Skin of body (tissue), 3 donors: ENCODE measurements at places on chromosomes 6 and 20. TPM values are rescaled to one million over a fixed set of nuclear protein-coding genes. Genes with fewer than 3 reads are reported as not detected.

The TULP1 gene
- 0.39 TPM for total RNA-seq

The REM1 gene
- total RNA-seq = 2.2 TPM

DNA sequence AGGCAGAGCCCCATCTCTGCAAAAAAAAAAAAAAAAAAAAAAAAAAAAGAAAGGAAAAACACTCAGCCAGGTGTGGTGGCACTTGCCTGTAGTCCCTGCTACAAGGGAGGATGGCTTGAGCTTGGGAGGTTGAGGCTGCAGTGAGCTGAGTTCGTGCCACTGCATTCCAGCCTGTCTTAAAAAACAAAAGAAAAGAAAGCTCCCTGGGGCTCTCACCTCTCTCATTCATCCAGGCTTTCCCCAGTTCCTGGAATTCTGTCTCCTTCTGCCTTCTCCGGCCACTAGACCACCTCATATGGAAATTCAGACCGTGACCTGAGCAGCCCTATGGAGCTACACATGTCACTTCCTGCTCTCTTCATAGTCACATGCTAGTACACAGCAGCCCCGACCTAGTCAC is 101.1 kb upstream of the TAB2 start:
- DNase-seq = no peak

DNA sequence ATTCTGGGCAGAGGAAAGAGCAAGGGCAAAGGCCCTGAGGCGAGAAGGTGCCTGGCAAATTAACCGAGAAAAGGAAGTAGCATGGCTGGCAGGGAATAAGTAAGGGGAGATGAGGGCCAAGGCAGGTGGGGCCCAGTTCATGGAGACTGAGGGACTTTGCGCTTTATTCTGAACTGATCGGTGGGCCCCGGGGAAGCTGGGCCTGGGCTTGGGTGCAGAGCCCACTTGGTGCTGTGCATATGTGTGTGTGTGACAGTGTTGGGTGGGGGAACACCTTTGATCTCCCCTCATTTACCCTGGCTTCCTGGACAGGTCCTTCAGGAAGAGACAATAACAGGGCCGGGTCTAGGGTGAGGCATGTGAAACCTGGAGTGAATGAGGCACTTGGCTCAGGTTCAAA is 2.9 kb upstream of the MDFI start:
- DNase-seq = no peak

GRCh38 chr6:170247178-170247701 is 43.6 kb downstream of the DLL1 start:
- no peak for DNase-seq

The PTPRT gene
- total RNA-seq = 4.0 TPM

The GJA10 gene
- not detected for total RNA-seq

GRCh38 chr6:53103993-53104675 is 38.9 kb downstream of the FBXO9 start:
- no peak for DNase-seq

DNA sequence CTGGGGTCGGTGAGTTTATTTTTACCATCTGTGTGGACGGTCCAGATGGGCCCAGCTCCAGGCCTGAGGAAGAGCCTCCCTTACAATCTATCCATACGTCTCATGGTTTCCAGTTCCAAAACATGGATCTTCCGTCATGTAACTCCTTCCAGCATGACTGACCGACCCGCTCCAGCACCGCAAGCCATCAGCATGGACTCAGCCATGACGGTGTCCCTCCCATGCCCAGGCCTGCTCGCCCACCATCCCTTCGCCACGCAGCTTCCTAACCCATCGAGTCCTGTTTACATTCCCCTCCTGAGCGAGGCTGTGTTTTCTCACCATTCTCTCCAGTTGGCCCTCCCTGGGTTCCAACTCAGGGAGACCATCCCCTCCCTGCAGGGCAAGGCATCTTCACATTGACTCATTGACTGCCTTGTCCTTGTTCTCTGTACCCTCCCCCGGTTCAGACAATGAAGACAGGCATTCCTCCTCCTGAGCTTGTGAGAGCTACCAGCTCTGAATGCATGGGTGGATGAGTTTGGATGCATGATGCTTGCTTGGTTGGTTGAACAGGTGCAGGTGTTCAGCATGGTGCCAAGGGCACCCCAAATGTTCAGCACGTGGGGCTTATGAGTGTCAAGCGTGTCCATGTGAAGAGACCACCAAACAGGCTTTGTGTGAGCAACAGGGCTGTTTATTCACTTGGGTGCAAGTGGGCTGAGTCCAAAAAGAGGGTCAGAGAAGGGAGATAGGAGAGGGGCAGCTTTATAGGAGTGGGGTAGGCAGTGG is 235.8 kb downstream of the SMOC2 start:
- no peak for DNase-seq

DNA sequence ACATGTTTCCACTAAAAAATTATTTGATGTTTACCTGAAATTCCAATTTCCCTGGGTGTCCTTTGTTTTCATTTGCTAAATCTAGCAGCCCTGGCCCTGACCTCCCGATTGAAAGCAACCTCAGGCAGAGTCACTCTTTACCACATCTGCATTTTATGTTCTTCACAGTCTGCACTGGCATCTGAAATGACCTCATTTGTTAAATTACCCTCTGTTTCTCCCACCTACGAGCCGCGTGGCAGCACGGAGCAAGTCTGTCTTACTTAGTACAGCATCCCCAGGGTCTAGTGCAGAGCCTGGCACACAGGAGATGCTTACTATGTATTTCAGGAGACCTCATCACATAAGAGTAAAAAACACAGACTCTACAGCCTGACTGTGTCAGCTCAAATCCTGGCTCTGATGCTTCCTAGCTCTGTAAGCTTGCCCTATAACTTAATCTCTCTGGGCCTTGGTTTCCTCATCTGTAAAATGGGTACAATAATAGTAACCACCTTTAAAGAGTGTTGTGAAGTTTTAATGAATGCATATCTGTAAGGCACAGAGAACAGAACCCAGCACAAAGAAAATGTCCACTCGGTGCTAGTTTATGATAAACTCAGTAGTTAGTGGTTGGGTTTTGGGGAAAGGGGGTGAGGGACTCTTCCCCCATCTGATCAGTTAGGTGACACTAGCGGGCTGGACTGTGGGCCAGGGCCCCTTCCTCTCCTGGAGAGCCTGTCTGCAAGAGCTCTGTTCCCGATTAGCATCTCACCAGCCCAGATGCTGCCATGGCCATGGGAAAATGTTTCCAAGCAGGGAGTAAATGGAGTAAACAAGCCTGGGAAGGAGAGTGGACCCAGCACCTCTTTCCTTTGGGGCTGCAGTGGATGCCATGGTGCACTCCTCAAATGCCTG is 88.2 kb downstream of the PREX1 start:
- DNase-seq = no peak

GRCh38 chr20:62624325-62624690 is 18.0 kb upstream of the SLCO4A1 start:
- DNase-seq = no peak

- no peak for DNase-seq
These were observed 237.7 kb upstream of the AGPAT4 start for GRCh38 chr6:161511447-161512095.

DNA sequence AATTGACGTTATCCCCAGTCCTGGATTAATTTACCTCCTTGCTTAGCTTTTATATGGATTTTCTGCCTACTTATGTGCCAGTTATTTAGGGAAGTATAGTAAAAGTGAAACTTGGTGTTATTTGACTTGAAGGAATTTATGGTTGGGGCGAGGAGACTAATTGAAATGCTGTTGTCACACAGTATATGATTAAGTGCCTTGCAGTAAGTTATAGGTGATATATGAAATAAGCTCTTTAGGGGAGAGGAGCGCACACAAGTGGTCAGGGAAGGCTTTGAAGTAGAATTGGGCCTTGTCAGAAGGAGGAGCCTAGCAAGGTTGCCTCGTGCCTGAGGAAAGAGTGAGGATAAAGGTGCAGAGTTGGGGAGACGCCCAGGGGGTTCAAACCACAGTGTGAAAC is 20.5 kb downstream of the NCOA7 start:
- DNase-seq = no peak

GRCh38 chr6:148599967-148600426 is 146.8 kb upstream of the UST start:
- no peak for DNase-seq

The HAO1 gene
- total RNA-seq = not detected

The LKAAEAR1 gene
- 0.39 TPM for total RNA-seq

- no peak for DNase-seq
These were observed 15.6 kb downstream of the PM20D2 start for GRCh38 chr6:89161326-89162046.

- peak; percentile 11 for DNase-seq
These were observed 145.1 kb upstream of the ZNF184 start for GRCh38 chr6:27617700-27618689.

The EPPIN gene
- not detected for total RNA-seq

DNA sequence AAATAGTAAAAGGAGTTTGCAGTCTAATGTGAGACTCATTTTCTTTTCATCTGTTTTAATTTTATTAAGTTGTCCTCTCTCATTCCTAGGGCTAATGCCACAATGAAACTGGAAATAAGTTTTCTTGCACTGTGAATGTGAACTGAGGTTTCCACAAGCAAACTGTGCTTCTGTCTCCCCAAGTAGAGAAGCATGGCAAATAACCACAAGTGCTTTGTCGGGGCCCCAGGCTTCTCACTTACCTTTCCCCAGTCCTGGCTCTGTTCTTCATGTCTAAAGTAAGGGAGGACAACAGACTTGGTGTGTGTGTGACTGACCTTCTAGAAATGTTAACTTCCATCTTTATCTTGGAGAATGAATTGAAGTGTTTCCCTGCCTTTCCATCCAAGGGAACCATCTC is 80.8 kb downstream of the CBFA2T2 start:
- no peak for DNase-seq

The HTR1E gene
- total RNA-seq = not detected

The GHRH gene
- not detected for total RNA-seq

The BHLHE23 gene
- not detected for total RNA-seq

The SMLR1 gene
- total RNA-seq = not detected

The SPTLC3 gene
- 32.3 TPM for total RNA-seq

DNA sequence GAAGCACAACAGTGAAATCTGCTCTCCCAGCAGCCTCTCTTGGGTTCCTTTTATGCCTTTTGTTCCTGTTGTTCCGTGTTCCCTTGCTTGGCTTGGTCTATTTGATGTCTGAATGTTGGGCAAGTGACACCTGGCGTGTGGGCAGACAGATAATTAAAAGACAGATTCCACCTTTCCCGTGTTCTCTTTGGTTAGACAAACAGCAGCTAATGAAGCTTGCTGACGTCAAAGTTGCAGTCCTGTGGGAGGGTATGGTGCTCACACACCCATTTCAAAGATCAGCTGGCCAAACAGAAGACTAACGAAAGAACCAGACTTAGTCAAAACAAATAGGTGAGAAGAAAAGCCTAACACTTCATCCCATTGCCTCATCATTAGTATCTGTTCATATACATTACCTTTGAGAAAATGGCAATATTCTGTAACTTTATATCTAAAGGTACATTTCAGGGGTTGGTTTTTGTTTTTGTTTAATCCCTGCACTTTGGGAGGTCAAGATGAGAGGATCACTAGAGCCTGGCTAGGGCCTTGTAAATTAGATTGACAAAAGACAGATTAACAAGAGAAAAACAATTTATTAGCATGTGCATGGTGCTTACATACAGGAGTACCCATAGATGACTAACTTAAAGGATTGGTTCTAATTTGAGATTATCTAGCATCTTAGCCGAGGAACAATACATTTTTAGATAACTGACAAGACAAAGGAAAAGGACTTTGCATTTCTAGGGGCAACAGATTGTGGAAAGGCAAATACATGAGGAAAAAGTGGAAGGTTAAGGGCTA is 48.9 kb upstream of the TNFRSF21 start:
- DNase-seq = no peak

The TRERF1 gene
- total RNA-seq = 6.2 TPM

The TFAP2A gene
- total RNA-seq = 25.0 TPM

- DNase-seq = no peak
These were observed 56.1 kb upstream of the FOXQ1 start for GRCh38 chr6:1255636-1256365.

DNA sequence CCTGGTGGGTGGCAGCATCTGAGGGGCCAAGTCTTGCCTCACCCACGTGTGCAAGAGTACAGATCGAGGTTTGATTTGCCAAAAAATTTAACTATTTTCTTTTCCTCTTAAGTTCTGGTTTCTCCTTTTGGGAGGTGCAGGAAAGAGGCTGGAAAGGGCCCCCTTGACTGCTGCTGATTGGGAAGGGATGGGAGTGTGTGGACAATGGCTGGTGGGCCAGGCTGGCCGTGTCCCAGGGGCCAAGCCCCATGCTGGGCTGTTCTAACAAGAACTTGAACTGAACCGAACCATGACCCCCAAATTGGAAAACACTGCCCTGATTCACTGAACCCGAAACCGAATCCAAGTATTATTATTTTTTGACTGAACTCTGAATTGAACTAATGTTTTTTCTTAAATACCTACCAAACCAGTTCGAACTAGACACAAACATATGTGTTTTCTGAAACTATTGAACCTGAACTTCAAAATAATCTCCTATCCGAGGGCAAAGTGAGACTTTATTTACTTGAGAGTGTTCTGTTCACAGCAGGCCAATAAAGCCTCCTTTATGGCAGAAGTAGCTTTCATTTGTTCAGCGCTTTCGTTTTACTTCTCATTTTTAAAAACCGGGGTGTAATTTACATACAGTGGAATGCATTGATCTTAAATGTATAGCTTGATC is 91.2 kb downstream of the CDC5L start:
- no peak for DNase-seq

DNA sequence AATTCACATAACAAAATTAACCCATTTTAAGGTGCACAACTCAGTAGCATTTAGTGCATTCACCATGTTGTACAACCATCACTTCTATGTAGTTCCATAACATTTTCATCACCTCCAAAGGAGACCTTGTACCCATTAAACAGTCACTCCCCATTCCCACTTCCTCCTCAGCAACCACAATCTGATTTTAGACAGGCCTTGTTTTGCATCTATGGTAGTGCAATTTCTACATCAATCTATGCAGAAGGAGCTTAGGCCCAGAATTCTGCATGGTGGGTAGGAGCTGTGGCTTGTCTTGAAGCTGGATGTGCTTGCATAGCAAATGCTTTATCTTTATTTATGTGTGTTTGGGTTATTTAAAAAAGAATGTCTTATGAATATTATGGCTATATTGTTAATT is 13.5 kb upstream of the HLA-DQA1 start:
- DNase-seq = no peak
